ENCODE measurements at places on chromosomes 6 and 20.

- DNase-seq: no peak
These were observed 334.9 kb upstream of the ID4 start for GRCh38 chr6:19502301-19502700.

DNA sequence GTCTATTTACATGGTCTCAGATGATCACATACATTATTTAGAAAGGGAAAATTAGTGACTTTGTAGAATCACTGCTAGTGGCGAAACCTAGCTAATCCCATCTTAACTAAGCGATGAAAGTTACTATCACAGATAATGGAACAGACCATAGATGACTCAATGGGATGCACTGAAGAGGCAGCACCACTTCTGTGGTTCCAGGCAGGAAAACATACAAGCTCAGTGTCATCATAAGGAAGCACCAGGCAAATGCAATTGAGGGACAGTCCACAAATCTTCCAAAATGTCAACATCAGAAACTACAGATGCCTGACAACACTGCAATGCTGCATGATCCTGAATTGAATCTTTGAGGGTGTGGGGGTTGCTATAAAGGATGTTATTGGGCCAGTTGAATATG lies 15.9 kb upstream of the SNAI1 start:
- DNase-seq: no peak

DNA sequence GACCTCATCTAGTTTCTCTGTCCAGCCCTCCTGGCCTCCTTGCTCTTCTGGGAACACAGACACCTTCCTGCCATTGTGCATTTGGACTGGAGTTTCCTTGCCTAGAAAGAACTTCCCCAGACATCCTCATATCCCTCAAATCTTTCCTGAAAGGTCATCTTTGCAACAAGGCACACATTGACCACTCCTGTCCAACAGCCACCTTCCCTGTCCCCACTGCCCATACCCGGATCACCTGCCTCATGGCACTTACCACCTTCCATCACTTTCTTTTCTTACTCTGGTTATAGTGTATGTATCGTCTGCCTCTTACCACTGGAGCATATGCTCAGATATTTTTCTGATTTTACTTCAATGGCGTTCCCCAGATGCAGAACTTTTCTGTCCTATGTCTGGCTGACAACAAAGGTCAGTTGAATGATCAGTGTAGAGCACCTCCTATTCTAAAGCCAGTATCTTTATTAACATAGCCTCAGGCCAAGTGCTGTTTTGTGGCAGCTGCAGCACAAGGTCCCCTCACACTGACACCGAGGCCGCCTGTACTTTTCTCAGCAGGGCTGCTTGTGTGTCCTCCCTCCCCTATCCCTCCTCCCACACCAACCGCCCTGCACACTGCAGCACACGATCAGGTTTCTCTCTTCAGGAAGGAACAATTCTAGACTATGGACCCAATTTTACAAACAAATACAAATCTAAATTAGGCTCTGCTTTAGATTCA lies 4.1 kb downstream of the HLA-C start:
- no peak for DNase-seq

DNA sequence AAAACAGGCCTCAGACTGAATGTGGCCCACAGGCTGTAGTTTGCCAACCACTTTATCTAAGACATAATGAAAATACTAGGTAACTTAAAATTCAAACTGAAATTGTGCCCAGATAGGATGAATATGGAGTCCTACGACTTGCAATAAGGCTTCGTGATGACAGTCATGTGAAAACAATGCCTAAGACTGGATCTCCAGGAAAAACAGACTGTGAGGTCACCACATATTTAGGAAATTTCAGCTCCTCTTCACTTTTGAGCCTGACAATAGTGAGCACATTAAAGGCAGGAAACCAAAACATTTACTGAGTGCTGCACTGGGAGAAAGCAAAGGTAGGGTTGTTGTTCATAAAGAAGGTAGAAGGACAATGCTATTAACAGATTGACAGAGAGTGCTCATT lies 50.0 kb downstream of the RTN4IP1 start:
- no peak for DNase-seq

- DNase-seq: no peak
These were observed 53.5 kb downstream of the CARMIL1 start for GRCh38 chr6:25332655-25333071.

- no peak for DNase-seq
These were observed 6.6 kb downstream of the SULF2 start for GRCh38 chr20:47778398-47779354.

- DNase-seq: no peak
These were observed 109.7 kb downstream of the FAM120B start for GRCh38 chr6:170416303-170416702.

- DNase-seq: no peak
These were observed 320.9 kb upstream of the PRDM1 start for GRCh38 chr6:105765239-105765638.

- DNase-seq: no peak
These were observed 2.7 kb downstream of the PAX1 start for GRCh38 chr20:21707999-21708737.

GRCh38 chr6:129189266-129189665 lies 306.3 kb downstream of the LAMA2 start:
- no peak for DNase-seq

DNA sequence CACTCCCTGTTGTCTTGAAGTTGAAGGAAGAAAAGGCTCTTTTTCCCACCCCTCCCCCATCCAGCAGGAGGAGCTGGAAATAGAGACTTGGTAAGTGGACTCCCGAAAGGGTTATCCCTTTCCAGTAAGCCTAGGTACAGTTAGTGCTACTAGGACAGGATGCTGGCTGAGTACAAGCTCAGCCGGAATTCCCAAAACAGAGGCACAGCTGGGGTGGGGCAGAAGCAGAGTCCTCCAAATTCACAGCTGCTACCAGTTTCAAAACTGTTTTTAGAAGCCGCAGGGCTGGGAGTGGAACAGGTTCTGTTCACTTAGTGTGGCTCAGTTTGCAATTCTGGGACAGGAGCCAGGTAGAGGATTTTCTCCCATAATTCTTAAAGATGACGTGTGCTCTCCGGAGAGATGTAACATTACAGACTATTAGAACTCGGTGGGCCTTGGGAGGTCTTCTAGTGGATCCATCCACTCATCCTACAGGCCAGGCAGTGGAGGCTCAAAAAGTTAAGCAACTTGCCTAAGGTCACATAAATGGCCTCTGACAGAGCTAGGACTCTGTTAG lies 19.0 kb upstream of the UTRN start:
- no peak for DNase-seq

DNA sequence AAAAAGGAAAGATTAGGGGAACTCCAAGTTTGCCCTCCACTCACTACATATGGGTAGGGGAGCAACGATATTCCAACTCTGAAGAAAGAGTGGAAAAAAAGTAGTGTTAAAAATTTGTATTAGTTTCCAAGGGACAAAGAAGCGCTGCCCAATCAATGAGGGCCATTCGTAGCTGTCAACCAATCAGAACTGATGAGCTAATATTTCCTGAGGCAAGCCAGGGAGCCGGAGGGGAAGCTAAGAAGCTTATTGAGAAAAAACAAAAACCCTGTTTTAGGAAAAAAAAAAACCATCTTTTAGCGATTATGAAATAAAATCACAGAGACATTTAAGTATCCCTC lies 59.5 kb downstream of the TRIM38 start:
- no peak for DNase-seq

DNA sequence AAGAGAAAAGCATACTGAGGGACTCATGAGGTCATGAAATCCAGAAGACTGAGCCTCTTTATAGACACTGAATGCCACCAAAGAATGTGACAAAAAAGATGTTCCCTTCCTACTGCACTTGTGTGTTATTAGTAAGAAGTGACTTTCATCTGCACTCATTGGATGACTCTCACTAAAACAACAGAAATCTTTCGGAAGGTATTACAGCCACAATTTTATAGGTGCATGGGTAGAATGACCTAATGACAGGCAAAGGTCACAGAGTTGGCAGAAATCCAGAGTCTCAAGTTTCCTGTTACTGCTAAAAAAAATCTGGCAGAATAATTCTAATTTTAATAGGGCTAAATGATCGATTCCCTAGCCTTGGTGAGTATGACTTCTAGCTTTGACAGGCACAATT lies 13.3 kb downstream of the PKHD1 start:
- no peak for DNase-seq

DNA sequence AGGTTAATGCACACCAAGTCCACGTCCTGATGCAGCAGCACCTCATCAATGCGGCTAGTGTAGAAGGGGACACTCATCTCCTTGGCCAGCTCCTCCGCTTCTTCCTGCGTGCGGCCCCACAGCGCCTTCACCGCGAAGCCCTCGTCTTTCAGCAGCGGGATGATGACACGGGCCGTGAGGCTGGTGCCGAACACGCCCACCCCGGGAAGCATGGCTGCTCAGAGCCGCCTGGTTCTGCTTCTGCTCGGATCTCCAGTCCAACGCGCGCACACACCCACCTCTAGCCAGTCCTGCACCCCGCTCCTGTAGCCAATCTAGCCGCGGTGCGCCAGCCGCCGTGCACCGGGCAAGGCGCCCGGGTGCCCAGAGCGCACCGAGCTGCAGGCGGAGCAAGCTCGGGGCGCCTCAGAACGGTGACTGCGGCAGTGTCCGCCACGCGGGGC lies 700 bp downstream of the GFOD1 start:
- peak; percentile 13 for DNase-seq

DNA sequence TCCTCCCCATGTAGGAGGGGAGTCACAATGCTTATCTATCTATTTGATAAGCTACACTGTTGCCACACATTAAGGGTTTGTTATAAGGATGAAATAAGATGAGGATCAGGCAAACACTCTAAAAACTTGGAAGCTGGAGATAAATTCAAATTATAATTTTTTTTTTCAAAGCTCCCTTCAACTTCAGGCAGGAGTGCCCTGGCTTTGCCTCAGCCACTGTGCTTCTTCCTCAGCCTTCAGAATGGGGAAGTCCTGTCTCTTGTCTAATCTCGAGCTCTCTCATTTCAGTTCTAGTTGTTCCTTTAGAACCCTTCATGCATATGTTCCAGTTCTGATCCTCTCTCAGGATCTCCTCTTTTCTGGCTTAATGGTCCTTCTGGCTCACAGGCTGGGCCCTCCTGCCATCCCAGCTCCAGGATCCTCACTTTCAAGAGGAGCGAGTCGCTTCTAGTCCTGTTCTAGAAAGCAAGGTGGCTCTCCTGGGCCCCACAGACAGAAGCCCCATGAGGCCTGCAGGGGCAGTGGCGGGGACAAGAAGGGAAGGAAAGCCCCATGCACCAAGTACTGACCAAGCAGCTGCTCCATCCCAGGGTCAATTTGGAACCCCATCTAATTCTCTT lies 164.3 kb downstream of the VEGFA start:
- no peak for DNase-seq

DNA sequence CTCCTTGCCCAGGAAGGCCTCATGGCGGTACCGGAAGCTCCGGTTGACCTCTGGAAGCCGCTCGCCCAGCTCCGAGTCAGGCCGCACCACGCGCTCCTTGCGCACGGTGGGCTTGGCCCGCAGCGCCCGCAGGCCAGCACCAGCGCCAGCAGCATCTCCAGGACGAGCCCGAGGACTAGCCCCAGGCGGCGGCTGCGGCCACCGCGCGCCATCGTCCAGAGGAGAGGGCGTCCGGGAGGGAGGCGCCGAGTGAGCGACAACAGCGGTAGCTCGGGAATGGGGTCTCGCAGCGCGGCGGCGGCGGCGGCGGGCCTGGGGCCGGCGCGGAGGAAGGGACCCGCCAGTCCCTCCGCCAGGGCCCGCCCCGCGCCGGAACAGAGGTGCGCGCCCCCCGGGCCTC lies 27.6 kb upstream of the CGA start:
- DNase-seq: no peak

- no peak for DNase-seq
These were observed 26.7 kb downstream of the GPX6 start for GRCh38 chr6:28488916-28489365.

- DNase-seq: no peak
These were observed 9.2 kb downstream of the ZHX3 start for GRCh38 chr20:41308290-41308711.

DNA sequence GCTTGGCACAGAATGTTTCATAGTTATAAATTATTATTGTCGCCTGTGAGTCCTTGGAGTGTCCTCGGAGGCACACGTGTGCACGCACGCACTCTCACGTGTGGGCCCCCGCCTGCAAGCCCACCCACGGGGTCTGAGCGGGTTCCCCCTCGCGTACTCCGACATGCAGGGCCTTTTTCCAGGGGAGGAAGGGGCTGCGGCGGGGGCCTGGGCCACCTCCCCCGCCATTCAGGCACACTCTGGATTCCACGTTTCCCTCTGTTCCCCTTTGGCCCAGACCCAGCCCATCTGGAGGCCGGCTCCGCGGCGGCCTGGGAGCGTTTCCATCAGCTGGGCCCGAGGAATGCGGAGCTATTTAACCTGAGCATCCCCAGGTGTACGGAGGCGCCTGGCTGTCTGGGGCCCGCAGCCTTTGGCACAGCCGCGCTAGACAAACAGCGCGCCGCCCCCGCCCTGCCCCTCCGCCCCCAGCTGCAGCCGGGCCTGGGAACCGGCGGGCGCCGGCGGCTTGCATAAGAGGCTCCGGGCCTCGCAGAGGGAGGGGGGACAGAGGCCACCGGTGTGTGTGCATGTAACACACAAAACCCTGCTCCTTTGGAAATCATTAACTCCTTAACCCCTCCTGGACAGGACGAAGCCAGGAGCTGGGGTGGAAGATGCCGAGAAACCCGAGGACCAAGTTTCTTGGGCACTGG lies 3.3 kb downstream of the ID1 start:
- peak; percentile 91 for DNase-seq

- DNase-seq: no peak
These were observed 38.4 kb upstream of the TGM2 start for GRCh38 chr20:38203337-38203980.

GRCh38 chr6:1590580-1590979 lies 19.1 kb upstream of the FOXC1 start:
- DNase-seq: no peak

GRCh38 chr6:71228461-71229041 lies 60.1 kb upstream of the OGFRL1 start:
- no peak for DNase-seq

DNA sequence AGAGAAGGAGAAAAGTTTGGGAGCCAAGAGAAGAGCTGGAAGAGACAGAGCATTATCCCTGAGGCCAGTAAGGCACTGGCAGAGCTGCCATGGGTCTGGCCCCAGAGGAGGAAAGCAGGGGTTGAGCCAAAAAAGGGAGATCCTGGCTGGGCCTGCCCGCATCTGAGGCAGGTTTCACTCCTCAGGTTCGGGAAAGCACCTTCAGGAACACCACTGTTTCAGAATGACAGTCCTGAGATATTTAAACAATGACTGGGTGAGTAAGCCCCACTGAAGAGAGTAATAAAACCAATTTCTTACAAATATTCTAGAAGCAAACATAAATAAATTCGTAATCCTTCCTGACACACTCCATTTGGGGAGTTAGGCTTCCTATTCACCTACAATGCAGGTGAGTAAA lies 152.2 kb downstream of the BACH2 start:
- no peak for DNase-seq

GRCh38 chr20:23971310-23971709 lies 17.3 kb downstream of the GGTLC1 start:
- DNase-seq: no peak
